ENCODE measurements at places on chromosomes 2 and 18. TPM values are rescaled to one million over a fixed set of nuclear protein-coding genes. Genes with fewer than 3 reads are reported as not detected.

MC4R gene
- not detected for total RNA-seq

ATOH8 gene
- 58.4 TPM for total RNA-seq

SFT2D3 gene
- total RNA-seq: 5.8 TPM

PRKAG3 gene
- not detected for total RNA-seq

SULT1C2 gene
- 0.05 TPM for total RNA-seq

ERBB4 gene
- total RNA-seq: 0.14 TPM

DUSP2 gene
- total RNA-seq: 0.98 TPM

OR6B2 gene
- not detected for total RNA-seq

COL4A4 gene
- 0.05 TPM for total RNA-seq

EFHD1 gene
- 0.17 TPM for total RNA-seq

SRD5A2 gene
- not detected for total RNA-seq

ANKRD30B gene
- under 0.01 TPM for total RNA-seq

NETO1 gene
- not detected for total RNA-seq

CPS1 gene
- total RNA-seq: 0.85 TPM

CYP1B1 gene
- total RNA-seq: 5.6 TPM

PLB1 gene
- total RNA-seq: 0.05 TPM

CCT4 gene
- total RNA-seq: 160 TPM

RBMS1 gene
- 82.8 TPM for total RNA-seq

UGT1A10 gene
- not detected for total RNA-seq

SERPINB4 gene
- total RNA-seq: not detected

KIF1A gene
- total RNA-seq: 0.05 TPM

AGXT gene
- total RNA-seq: not detected

UCN gene
- total RNA-seq: 0.37 TPM

ZNF519 gene
- total RNA-seq: 5.4 TPM

VIT gene
- total RNA-seq: 0.65 TPM

ADGRF3 gene
- total RNA-seq: not detected

SMAD4 gene
- total RNA-seq: 100 TPM

PID1 gene
- total RNA-seq: under 0.01 TPM

TMEM200C gene
- not detected for total RNA-seq

G6PC2 gene
- not detected for total RNA-seq

DES gene
- not detected for total RNA-seq

ACVR2A gene
- 7.5 TPM for total RNA-seq

TRABD2A gene
- total RNA-seq: 1.4 TPM

EDAR gene
- total RNA-seq: not detected

RDH14 gene
- 25.1 TPM for total RNA-seq

NT5DC4 gene
- not detected for total RNA-seq

DSG4 gene
- not detected for total RNA-seq

GPR45 gene
- total RNA-seq: not detected

FNDC4 gene
- total RNA-seq: 14.5 TPM

COPS8 gene
- 80.2 TPM for total RNA-seq

REG3A gene
- total RNA-seq: not detected

CENPA gene
- 5.1 TPM for total RNA-seq

CHRNA1 gene
- 0.51 TPM for total RNA-seq

RGPD3 gene
- 0.51 TPM for total RNA-seq
